ENCODE measurements at places on chromosomes 5 and 9. TPM values are rescaled to one million over a fixed set of nuclear protein-coding genes. Genes with fewer than 3 reads are reported as not detected.

Gene IFNA13
- total RNA-seq: not detected

Gene SIT1
- total RNA-seq: 0.25 TPM

Gene NR4A3
- total RNA-seq: 2.4 TPM

Gene KCNT1
- not detected for total RNA-seq

Gene PNPLA7
- 1.3 TPM for total RNA-seq

Gene DCTN3
- 175 TPM for total RNA-seq

Gene GARNL3
- 7.7 TPM for total RNA-seq

Gene TRIM23
- total RNA-seq: 33.4 TPM

Gene STPG3
- total RNA-seq: not detected

Gene IPO11
- 24.3 TPM for total RNA-seq

Gene DDX4
- total RNA-seq: not detected

Gene ENG
- 69.0 TPM for total RNA-seq

Gene GMCL2
- total RNA-seq: not detected

Gene ADAMTS16
- not detected for total RNA-seq

Gene VCAN
- 3,471 TPM for total RNA-seq

Gene TSSK1B
- 0.13 TPM for total RNA-seq
